Psoas muscle (tissue), 8 donors: ENCODE measurements at places on chromosomes 12 and 14.

DNA sequence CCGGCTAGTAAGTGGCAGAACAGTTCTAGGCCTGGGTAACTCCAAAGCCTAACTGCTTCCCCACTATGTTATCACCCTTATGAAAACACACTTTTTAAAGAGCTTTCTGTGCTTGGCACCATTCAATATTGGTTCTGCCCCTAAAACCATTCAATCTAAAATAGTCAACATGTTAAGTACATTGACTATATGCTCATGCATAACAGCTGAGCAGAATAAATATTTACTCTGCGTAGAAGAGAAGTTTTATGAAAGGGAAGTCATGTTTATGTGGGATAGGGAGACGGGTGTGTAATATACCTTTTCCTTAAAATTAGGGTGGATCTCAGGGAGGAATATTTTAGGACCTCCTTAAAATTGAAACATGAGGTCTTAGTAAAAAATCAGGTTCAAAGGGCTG, 80.5 kb downstream of the SAMD4A start:
- DNase-seq = no peak

- no peak for DNase-seq
Observed at GRCh38 chr12:51976376-51977160, 25.1 kb downstream of the ACVR1B start.

GRCh38 chr12:128790653-128791373, 32.9 kb downstream of the SLC15A4 start:
- DNase-seq = no peak

DNA sequence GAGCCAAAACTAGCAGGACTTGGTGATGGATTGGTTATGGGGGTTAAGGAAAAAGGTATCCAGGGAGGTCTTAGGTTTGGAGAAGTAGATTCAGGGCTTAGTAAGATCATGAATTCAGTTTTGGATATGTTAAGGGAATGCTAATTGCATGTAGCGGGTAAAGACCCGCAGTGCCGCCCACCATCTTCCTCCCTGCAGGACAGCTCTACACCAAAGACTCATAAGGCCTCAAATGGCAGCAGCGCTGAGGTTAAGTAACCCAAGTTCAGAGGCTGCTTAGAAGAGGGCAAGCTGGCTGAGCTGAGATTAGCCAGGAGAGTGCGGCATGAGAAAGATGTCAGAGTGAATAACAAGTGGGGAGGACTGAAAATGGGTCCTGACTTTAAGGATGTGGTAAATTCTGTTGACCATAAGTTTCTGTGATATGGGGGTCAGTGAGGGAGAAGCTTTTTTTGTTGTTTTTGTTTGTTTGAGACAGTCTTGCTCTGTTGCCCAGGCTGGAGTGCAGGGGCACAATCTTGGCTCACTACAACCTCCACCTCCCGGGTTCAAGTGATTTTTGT, 26.2 kb downstream of the RAD9B start:
- DNase-seq = no peak

DNA sequence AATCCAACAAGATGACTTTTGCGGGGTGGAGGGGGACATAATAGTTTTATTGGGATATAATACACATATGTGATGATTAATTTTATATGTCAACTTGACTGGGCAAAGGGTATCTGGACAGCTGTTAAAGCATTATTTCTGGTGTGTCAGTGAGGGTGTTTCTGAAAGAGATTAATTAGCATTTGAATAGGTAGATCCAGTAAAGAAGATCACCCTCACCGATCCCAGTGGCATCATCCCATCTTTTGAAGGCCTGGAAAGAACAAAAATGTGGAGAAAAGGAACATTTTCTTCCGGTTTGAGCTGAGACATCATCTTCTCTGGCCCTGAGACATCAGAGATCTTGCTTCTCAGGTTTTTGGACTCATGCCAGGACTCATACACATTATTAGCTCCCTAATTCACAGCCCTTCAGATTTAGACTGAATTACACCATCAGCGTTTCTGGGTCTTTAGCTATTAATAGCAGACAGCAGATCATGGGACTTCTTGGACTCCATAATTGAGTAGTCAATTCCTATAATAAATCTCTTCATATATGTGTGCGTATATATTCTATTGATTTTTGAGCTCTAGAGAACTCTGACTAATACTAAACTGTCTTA, 283.6 kb downstream of the PCNX1 start:
- DNase-seq = no peak

GRCh38 chr12:70985850-70986249, 65.3 kb upstream of the PTPRR start:
- DNase-seq = no peak

DNA sequence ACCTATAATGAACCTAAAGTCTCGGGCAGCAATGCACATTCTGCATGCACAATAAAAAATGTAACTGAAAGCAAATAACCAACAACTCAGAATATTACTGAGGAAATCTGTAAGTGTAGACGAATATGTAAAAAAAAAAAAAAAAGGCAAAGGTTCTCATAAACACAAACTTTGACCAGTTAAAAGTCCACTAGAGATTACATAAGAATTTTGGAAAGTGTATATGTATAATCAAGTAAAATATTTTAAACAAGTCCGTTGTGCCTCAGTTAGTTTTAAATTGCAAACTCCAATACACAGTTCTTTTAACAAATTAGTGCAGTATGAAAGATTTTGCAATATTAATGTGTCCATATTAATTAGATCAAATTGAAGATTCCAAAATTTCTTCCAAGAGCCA, 35.3 kb upstream of the PAPOLA start:
- no peak for DNase-seq

DNA sequence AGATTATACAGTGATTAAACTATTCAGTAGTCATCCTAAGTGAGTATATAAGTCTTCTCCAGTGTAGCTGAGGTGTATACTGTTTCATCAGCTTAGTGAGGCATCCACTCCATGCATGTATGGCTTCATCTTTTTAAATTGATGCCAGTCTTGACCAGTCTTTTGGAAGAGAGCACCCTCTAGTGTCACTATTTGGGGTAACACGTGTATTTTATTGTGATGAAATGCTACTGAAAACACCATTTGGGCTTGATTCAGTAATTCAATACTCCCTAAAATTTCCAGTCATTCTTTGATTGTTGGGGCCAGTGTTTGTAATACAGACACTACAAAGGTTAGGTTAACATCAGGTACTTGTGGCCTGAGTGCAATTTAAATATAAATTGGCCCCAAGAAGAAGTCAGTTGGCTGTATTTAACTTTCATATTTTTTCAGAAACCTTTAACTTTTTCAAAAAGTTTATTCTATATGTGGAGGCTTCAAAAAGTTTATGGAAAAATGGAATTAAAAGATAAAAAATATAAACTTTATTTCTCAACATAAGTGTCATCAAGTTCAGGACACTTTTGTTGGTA, 35.3 kb downstream of the MIPOL1 start:
- DNase-seq = no peak

GRCh38 chr12:47219243-47219642, 139.5 kb upstream of the AMIGO2 start:
- DNase-seq = no peak

- DNase-seq = no peak
Observed at GRCh38 chr12:28963554-28963953, 185.5 kb upstream of the FAR2 start.

- DNase-seq = no peak
Observed at GRCh38 chr14:89014569-89014850, 190.1 kb downstream of the TTC8 start.

GRCh38 chr12:78697817-78698415, 166.7 kb upstream of the SYT1 start:
- no peak for DNase-seq

DNA sequence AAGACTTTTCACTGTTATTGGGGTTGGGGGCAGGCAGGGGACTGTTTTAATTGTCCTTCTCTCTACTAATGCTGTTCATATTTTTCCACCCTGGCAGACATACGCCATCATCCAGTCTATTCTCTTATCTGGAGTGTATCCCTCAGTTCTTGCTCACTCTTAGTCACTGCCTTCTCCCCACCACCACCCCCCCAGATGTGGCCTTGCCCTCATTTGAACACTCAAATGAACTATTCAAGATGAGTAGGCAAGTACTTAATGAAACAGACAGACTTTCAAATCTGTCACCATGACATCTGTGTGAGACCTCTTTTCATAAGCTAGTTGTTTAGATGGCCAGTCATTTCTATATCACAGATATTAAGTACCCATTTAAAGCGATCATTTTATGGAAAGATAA, 10.1 kb downstream of the NUDT4 start:
- DNase-seq = no peak

- no peak for DNase-seq
Observed at GRCh38 chr12:114588061-114588460, 95.9 kb downstream of the TBX3 start.

DNA sequence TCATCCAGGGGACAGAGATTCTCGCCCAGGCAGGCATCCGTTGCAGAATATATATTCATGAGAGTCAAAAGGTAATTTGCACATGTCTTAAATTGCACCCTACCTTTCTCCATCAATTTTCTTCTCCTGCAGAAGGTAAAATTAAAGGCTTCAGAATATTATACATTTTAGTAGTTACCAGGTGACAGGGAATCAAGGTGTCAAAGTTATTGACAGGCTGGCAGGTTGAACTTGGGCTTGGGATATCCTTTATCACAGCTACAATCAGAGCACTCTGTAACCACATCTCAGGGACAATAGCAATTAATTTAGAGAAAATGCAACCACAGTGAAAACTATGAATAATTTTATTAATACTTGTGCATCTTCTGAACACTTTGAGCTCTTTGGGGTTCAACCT, 66.9 kb upstream of the GSC start:
- no peak for DNase-seq

- peak; percentile 80 for DNase-seq
Observed at GRCh38 chr12:122079033-122079531, 526 bp downstream of the MLXIP start.

GRCh38 chr14:93381644-93382043, 34.7 kb downstream of the COX8C start:
- DNase-seq = no peak

DNA sequence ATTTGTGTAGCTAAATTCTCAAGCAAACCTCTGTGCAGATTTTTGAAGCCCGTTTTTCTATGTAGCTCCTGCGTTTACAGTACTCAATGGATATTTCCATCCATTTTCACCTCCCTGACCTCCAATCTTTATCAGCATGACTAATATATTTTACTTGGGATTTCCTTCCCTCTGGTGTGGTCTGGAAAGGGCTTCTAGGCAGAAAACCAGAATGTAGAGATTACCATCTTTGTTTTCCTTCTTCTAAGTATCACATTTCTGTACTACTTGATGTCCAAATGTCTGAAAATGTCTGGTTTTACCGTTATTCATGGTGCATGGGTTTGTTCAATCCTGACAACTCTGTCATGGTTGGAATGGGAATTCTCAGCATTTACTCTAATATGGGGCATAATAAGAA, 907.6 kb upstream of the FLRT2 start:
- DNase-seq = no peak

DNA sequence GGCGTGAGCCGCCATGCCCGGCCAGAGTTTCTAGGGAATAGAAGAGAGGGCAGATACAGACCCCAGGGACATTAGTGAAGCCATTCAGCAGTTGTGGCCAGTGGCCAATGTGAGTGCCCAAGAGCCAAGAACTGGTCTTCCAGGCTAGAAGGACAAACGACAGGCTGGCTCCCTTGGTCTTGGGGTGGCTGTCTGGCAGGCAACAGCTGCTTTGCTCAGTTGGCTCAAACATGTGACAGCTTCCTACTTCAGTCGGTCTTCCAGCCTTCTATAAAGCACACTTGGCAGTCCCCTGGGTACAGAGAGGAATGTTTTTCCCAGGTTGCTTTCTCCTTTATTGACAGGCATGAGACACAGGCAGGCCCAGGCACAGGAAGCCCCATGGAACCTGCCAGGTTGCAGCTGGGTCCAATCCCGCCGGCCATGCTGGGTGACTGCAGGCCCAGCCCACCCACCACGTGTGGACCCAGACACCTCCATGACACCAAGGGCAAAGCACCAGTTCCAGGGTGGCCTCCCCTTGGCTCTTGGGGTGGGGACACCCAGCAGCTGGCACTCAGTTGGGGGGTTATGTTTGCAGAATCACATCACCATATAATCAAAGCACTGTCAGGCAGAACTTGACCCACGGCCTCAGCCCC, 15.4 kb downstream of the CHGA start:
- no peak for DNase-seq

DNA sequence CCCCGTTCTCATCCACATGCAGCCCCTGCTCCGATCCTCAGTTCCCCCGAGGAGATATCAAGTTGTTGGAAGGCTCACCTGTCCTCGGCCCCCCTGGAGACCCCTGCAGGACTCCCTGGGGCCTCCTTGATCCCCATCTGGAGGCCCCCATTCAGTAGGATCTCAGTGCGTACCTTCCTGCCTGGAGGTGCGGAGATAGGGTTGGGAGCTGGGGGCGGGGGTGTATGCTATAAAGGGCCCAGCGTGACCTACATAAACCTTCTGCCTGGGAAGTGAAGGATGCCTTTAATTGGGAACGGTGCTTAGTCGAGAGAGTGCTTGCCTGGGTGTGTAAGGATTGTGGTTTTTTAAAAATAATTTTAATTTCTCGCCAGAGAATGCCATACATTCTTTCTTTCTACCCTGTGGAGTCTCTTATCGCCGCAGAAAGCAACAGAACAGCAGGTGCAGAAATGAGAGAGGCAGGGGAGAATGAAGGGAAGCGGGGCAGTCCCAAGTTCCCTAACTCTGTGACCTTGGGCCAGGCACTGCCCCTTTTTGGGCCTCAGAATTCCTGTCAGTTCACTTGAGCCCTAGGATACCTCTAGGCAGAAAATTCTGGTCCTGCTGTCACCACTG, 153.7 kb downstream of the TSPAN9 start:
- DNase-seq = no peak
